ENCODE measurements at places on chromosomes 5 and 9.

DNA sequence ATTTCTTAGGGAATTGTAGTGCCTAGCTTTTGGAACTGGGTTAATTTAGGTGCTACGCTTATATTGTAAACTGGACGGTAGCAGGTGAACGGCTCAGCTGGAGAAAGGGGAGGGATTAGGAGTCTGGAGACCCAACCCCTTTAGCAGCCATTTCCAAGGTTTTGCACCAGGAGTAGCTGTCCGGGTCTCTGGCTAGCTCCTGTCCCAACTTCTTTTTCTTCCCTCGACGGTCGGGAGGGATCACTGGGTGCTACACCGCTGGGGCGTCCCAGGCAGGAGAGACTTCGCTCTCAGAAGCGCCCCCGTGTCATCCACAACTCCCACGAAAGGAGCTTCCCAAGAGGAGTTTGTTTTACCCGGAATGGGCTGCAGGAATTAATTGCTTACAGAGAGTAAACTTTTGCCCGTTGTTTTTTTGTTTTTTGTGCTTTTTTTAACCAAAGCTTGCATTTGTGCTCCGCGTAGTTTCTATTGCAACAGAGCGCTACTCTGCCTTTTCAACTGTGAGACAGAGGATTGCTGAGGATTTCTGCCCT, 1640.9 kb upstream of the C9orf72 start:
- no peak for DNase-seq

- no peak for DNase-seq
These were observed 43.8 kb downstream of the WDR36 start for GRCh38 chr5:111135946-111136345.

- DNase-seq = no peak
These were observed 132.5 kb downstream of the SEMA6A start for GRCh38 chr5:116442095-116442534.

- DNase-seq = no peak
These were observed 213.7 kb upstream of the NR4A3 start for GRCh38 chr9:99607842-99608448.

- DNase-seq = no peak
These were observed 36.7 kb upstream of the SLC36A2 start for GRCh38 chr5:151384106-151384505.
